ENCODE measurements at places on chromosomes 6 and 20. TPM values are rescaled to one million over a fixed set of nuclear protein-coding genes. Genes with fewer than 3 reads are reported as not detected.

NKX2-2 gene
- total RNA-seq = not detected

- H3K27me3 ChIP-seq = no peaks in the 10 kb centered on the region
- H3K4me1 ChIP-seq = peaks cover 24% of the 10 kb centered on the region
- H3K4me3 ChIP-seq = no peak overlapping the region
- no peaks in the 10 kb centered on the region for H3K36me3 ChIP-seq
- H3K27ac ChIP-seq = no peak overlapping the region
- no peak for DNase-seq
Observed at GRCh38 chr6:41970436-41970846, 28.8 kb upstream of the CCND3 start.

- H3K4me1 ChIP-seq = peaks cover 22% of the 10 kb centered on the region
- H3K27me3 ChIP-seq = no peaks in the 10 kb centered on the region
- H3K4me3 ChIP-seq = no peak overlapping the region
Observed at GRCh38 chr20:10667560-10668167, 6.1 kb downstream of the JAG1 start.

DNA sequence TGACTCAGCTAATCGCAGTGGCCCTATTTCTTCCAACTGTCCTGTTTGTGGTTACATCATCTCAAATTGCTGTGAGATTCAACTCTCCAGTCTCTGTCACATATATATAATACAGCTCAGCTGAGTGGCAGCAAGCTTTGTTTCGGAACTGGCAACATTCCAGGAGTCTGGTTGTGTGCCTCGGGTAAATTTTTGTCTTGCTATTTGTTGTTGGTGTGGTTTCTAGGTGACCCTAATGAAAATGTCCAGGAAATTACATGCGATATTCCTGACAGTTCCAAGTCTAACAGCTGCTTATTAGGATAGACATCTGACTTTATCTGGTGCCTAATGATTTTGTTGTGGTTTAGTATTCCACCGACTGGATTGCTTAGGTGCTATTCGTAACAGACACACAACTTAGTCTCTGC, 581.8 kb downstream of the CD109 start:
- H3K27ac ChIP-seq = no peak overlapping the region
- no peaks in the 10 kb centered on the region for H3K4me1 ChIP-seq
- no peaks in the 10 kb centered on the region for H3K36me3 ChIP-seq
- DNase-seq = no peak
- H3K27me3 ChIP-seq = no peaks in the 10 kb centered on the region

DNA sequence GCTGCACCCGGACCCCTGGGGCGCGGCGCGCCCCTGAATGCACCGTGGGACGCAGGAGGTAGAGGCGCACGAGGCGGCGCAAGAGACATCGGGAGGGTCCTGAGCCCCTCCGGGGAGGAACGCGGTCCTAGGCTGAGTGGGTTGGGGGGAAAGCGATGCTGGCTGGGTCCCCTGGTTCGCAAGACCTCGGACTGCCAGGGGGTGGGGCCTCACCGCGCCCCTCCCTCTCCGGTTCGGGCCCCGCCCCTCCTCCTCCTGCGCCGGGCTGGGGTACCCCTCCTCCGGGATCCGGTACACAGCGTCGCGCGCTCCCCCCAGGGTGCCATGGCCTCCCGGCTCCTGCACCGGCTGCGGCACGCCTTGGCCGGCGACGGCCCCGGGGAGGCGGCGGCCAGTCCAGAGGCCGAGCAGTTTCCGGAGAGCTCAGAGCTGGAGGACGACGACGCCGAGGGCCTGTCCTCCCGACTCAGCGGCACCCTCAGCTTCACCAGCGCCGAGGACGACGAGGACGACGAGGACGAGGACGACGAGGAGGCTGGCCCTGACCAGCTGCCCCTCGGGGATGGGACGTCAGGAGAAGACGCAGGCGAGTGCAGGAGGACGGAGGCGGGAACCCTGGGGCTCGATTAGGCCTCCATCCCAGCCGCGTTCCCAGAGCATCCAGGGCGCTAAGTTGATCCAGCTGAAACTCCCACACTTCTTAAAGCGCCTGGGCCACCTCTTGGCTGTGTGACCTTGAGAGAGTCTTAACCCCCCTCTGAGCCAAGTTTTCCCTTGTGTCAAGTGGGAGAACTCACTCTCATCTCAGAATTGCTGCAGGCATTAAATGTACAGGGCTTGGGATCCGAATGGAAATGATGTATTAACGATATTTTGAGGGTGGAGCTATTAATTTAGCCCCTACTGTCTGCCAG, 541 bp downstream of the SNX21 start:
- H3K4me3 ChIP-seq = peak overlapping the region; percentile 74
- DNase-seq = no peak
- H3K4me1 ChIP-seq = peaks cover 26% of the 10 kb centered on the region
- H3K27me3 ChIP-seq = no peaks in the 10 kb centered on the region

- no peak overlapping the region for H3K4me3 ChIP-seq
- H3K36me3 ChIP-seq = no peaks in the 10 kb centered on the region
- no peak for DNase-seq
- H3K4me1 ChIP-seq = no peaks in the 10 kb centered on the region
Observed at GRCh38 chr6:41723530-41724227, 11.7 kb downstream of the TFEB start.

DNA sequence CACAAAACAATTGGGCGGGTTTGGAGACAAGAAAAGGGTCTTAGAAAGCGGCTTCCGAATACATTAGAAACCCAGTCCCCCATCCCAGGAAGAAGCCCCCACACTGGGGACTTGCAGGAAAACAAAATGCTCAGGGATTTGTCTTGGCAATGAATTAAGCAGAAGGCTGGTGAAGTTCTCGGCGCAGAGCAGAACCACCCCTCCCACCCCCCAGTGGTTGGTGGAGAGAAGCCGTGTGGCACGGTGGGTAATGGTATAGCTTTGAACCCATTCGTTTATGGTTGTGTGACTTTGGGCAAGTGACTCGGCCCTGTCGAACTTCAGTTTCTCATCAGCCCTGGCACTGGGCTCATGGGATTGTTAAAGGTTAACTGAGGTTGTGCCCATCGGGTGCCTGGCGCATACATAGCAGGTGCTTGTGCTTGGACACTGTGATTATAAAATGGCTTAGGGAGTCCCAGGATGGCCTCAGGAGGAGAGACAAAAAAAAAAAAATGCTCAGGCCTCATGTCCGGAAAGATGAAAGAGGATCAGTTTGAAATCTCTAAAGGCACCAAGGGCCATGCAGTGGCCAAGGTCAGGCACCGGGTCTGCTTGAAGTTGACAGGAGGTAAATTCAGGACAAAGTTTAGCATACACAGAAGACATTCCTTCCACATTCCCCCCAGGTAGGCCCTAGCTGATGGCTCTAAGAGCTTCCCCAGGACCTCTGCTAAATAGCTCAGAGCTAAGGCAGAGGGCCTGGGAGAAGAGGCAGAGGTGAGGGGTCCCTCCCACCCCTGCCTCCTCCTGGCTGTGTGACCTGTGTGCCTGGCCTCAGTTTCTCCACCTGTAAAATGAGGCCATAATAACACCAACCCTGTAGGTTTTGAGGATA, 120.1 kb upstream of the PTPN1 start:
- no peaks in the 10 kb centered on the region for H3K4me1 ChIP-seq
- H3K4me3 ChIP-seq = no peak overlapping the region

DNA sequence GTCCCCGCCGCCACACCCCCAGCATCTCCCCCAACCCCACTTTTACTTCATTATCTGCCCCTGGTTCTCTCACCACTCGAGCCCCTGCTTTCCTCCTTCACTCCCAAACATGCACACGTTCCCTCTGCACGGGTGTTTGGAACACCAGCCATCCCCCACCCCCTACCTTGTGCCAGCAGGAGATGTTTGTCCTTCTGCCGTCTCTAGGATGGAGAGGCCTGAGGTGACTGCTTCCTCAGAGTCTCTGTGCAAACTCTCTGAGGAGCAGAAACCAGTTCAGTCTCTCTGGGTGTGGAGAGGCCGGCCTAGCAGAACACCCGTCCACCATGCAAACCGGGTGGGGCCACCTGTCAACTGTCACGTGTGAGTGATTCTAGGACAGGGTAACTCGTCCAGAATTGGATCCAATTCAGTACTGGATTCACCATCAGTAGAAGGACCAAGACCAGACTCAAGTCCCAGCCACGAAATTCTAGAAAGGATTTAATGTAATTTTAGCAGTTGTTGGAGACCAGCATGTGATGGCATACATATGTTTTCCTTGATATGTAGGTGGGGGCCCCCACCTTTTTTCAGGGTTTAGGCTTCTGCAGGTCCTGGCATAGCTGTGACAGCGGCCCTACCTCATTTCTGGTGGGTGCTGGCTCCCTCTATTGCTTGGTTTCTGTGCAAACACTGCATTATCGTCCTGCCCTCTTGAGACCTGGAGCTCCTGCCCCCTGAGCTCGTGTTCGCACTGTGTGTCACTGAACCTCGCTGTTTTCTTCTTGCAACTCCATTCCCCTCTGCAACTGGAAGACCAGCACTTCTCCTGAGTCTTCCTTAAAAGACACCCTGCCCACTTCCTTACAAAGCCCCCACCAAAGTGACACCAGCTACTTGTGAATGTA, at the start of gene RAET1E:
TSS of gene RAET1E (minus strand) at position 259 of the 890 bp plus-strand sequence. CDS start 7,212 bp downstream, outside the sequence.
- H3K36me3 ChIP-seq = no peaks in the 10 kb centered on the region
- H3K27ac ChIP-seq = peak within 1 kb of the TSS; percentile 66
- DNase-seq = no peak
- no peaks in the 10 kb centered on the region for H3K27me3 ChIP-seq
- peaks cover 39% of the 10 kb centered on the region for H3K4me1 ChIP-seq
- H3K4me3 ChIP-seq = peak within 1 kb of the TSS; percentile 13

GRCh38 chr20:16975682-16976081, 227.5 kb downstream of the OTOR start:
- DNase-seq = no peak
- no peaks in the 10 kb centered on the region for H3K4me1 ChIP-seq
- no peak overlapping the region for H3K27ac ChIP-seq
- H3K4me3 ChIP-seq = no peak overlapping the region
- peaks cover 4% of the 10 kb centered on the region for H3K27me3 ChIP-seq

DNAH8 gene
- not detected for total RNA-seq

- H3K36me3 ChIP-seq = no peaks in the 10 kb centered on the region
- H3K27me3 ChIP-seq = no peaks in the 10 kb centered on the region
- H3K4me3 ChIP-seq = no peak overlapping the region
- H3K27ac ChIP-seq = no peak overlapping the region
Observed at GRCh38 chr20:9889270-9889981, 50.5 kb upstream of the PAK5 start.

DNA sequence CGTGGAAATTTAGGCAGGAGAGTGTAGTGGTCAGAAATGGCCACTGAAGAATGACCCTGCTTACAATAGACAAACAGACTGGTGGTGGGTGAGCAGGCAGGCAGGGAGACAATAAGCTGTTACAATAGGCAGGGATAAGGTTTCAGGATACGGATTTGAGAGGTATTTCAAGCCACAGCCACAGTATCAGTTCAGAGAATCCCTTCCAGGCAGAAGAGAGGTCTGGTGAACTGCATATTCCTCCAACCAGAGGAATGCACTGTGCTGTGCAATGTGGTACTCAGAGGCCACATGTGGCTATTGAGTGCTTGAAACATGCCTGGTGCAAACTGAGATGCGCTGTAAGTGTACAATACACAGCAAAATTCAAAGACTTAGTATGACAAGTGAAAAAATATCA, 20.6 kb downstream of the RMND1 start:
- H3K27me3 ChIP-seq = no peaks in the 10 kb centered on the region
- H3K36me3 ChIP-seq = peaks cover 30% of the 10 kb centered on the region
- H3K27ac ChIP-seq = no peak overlapping the region

GRCh38 chr6:117165911-117166499, 99.4 kb upstream of the VGLL2 start:
- H3K27ac ChIP-seq = no peak overlapping the region
- no peaks in the 10 kb centered on the region for H3K36me3 ChIP-seq
- no peaks in the 10 kb centered on the region for H3K4me1 ChIP-seq
- H3K27me3 ChIP-seq = no peaks in the 10 kb centered on the region

DNA sequence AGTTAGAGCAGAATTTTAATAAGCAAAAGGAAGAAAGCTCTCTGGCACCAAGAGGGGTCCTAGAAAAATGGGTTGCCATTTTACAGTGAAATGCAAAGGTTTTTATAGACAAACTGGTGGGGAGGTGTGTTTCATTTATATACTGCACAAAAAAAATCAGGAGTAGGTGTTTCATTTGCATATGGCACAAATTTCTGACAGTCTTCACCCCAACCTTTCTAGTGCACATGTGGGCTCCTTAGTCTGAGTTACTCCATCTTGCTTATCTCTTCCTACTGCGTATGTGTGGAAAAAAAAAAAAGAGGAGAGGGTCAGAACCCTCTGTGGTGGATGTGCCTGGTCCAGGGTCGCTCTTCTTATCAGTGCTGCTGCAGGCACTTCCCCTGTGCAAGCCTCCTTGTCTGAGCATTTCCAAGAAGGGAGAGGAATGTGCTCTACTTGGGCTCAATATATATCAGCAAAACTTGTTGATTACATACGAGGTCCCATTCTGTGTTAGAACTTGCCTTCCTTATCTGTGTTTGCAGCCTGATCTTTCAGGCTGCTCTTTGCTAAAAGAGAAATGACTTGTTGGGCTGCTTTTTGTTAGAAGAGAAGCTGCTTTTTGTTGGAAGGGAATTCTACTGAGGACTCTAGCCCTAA, 59.0 kb upstream of the MRAP2 start:
- H3K4me1 ChIP-seq = no peaks in the 10 kb centered on the region
- DNase-seq = no peak
- H3K36me3 ChIP-seq = no peaks in the 10 kb centered on the region

FILIP1 gene
- total RNA-seq = 0.05 TPM

GSTA2 gene
- not detected for total RNA-seq

AVP gene
- not detected for total RNA-seq

DNA sequence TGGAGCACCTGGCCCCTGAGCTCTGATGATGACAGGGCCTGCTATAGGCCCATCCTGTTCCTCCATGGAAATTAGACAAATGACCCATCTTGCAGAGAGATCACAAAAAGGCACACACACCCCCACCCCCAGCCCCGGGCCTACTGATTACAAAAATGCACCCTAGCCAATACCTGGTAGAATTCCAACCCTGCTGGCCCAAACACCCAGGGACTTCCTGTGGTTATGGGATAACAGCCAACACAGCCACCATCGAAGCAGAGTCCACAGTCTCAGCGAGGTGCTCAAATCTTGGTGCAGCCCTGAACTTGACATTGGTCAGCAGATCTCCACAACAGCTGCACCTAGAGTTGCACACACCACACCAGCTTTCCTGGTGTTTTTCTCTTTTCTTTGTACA, 17.0 kb downstream of the NCR2 start:
- no peak overlapping the region for H3K4me3 ChIP-seq
- no peaks in the 10 kb centered on the region for H3K4me1 ChIP-seq
- peaks cover 16% of the 10 kb centered on the region for H3K27me3 ChIP-seq

DNA sequence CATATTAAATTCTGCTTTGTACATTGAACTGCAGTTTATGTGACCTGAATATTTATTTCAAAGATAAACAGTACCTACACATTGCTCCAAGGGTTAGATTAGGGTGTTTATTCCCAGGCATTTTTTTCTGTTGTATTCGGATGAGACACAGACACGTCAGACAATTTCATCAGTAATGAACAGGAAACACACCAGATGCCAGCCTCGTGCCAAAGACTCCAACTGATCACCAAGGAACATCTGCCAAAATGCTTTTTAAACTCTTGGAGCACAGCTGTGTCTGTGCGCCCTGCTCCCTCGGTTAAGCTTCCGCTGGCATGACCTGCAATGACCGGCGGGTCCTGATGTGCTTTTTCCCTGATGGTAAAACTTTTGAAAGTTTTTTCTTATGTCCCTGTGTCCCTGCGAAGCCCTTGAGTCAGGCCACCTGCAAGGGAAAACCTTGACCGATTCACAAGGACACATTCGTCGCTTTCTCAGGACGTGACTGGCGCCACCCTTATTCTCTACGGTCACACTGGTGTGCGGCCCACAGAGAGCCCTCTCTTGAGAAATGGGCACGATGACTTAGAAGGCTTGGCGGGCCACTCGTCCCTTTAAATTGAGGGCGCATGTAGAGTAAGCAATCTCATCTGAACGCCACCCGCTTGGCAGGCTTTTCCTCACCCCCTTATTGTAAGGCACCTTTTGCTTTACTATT, 173.9 kb downstream of the QKI start:
- H3K36me3 ChIP-seq = no peaks in the 10 kb centered on the region
- H3K27me3 ChIP-seq = no peaks in the 10 kb centered on the region
- H3K4me1 ChIP-seq = peaks cover 38% of the 10 kb centered on the region
- H3K4me3 ChIP-seq = no peak overlapping the region
- no peak overlapping the region for H3K27ac ChIP-seq

DSTN gene
- 202 TPM for total RNA-seq

BTBD3 gene
- total RNA-seq = 20.2 TPM

TRDN gene
- not detected for total RNA-seq

Data from HCT116 (cell line).